ENCODE measurements at places on chromosomes 16 and 17.

- DNase-seq = no peak
Measured at GRCh38 chr16:4859190-4859899, 12.1 kb downstream of the UBN1 start.

DNA sequence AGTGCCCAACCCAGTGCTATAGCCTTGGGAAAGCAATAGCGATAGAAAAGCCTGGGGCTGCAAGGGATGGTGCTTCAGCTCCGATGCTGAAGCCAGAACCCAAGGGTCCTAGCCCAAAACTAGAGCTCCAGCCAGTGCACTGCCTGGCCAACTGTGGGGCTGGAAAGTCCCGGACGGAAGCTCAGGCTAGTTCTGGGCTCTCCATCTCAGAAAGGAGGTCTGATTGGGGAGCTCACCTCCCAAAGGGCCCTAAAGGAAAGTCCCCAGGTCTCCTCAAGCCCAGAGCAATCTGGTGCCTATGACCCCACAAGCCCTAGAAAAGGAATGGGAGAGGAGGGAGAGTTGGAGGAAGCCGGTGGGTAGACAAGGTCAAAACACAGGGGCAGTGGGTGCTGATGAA lies 2.0 kb upstream of the ABCC3 start:
- DNase-seq = no peak

GRCh38 chr16:67028167-67028695 lies 718 bp upstream of the CBFB start:
- DNase-seq = no peak

- no peak for DNase-seq
Measured at GRCh38 chr17:34474706-34475105, 104.7 kb upstream of the TMEM132E start.

DNA sequence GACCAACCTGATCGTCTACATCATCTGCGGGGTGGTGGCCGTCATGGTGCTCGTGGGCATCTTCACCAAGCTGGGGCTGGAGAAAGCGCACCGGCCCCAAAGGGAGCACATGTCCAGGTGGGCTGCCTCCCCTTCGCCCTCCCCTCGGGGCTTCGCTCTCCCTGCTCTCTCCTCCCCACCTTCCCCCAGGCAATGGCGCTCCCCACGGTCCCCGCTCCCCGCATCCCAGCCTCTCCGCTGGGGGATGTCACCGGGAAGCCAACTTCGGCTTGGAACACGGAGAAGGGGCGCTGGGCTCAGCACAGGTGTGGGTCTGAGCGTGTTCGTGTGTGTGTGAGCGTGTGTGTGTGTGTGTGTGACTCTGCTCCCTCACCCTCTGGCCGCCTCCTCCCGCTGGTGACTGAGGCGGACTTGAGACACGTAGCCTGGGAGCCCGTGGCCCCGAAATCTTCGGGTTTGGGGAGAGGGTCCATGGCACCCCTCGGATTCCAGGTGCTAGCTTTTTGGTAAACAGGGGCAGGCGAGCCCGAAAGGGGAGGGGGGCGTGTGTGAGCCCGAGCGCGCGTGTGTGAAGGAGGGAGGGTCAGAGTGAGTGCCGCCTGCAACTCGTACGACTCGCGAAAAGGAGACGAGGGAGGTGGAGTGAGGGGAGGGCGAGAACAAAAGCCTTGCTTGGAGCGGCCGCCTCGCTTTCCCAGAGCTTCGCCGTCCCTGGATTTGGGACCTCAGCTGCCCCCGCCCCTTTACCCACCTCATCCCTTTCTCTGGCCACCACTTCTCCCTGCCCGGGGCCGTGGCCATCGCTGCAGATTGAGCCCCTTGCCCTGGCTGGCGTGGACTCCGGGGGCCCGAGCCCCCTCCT lies 1.3 kb downstream of the SHISA9 start:
- DNase-seq = no peak

- DNase-seq = peak; percentile 50
Measured at GRCh38 chr16:28858421-28858820, 5.2 kb upstream of the SH2B1 start.

- no peak for DNase-seq
Measured at GRCh38 chr16:31141489-31142108, 6.1 kb upstream of the PRSS8 start.

- no peak for DNase-seq
Measured at GRCh38 chr16:3971706-3972105, 91.2 kb upstream of the CREBBP start.

DNA sequence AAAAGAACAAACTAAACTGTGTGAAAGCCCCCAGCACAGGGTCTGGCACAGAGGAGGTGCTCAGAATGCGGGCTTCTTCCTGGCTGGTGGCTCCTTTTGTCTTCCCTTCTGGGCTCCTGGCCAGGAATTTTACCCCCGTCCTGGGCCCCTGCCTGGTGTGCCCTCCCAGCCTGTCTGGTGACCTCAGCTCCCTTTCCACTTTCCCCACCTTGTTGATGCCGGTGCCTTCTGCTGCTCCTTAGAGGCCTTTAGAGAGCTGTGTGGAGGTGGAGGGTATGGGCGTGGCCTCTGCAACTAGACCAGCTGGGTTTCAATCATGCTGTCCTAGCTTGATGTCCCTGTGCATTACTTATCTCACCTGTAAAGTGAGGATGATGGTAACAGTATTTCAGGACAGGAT lies 16.8 kb downstream of the PIRT start:
- no peak for DNase-seq

- DNase-seq = peak; percentile 25
Measured at GRCh38 chr16:50153596-50154419, 702 bp downstream of the TENT4B start.

DNA sequence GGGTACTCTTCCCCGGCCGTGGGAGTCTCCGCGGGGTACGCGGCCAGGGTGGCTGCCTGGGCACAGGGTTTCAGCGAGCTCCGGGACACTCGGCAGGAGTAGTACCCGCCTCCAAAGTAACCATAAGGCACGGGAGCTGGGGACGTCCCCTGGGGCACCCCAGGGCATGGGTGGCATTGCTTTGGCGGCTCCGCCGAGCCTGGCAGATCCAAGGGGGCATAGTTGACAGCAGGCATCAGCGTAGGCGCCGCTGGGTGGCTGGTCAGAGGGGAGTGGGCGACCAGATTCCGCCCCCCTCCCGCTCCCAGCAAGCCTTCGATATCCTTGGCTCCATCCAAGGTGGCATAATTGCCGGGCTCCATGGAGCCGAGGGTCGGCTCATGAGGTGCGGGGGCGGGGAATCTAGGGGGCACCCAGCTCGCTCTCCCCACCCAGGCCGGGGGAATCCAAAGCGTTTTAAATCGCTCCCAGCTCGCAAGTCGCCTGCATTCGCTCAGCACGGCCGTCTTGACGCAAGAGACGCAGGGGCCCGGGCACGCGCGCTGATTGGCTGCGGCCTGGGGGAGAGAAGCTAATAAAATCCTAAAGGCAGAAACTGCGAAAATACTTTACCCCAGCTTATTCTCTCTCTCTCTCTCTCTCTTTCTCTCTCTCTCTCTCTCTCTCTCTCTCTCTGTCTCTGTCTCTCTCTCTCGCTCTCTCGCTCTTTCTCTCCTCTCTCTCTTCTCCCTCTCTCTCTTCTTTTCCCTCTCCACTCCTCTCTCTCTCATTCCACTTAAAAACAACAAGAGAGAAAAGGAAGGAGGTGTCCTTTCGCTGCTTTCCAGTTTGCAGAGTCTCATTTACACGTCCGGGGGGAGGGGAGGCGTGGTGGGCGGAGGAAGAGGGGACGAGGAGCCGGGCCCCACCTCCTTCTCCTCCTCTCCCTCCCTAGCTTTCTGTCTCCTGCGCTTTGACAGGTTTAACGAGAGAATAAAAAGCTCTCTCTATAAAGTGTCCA lies at the start of gene HOXB13:
Gene HOXB13 (minus strand): TSS at position 519 of the 1,000 bp plus-strand sequence. CDS start 157 bp downstream, at position 362.
- DNase-seq = peak; percentile 57
